Stimulated activated CD4-positive, alpha-beta T cell treated with anti-CD3 and anti-CD28 coated beads, Interleukin-4, amount 100 ng/mL, for 4 hours (primary cell): ENCODE measurements at places on chromosomes 4 and X.

- no peak for DNase-seq
Observed at GRCh38 chrX:151722241-151722846, 6.5 kb downstream of the FATE1 start.

DNA sequence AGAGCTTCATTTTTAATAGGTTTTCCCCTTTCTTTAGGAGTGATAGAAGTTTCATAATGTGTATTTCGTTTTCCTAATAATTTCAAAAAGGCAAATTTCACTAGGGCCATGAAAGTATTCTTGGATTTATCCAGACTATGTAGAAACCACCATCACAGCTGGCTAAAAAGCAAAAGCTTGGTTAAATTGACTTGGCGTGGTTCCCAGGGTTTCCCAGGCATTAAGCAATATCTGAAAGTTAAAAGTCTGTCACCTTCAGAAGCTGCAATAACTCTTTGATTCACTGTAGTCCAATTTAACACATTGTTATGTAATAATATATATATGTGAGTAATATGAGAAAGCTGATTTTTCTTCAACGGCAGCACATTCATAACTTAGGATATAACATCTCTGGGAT lies 38.3 kb downstream of the NDNF start:
- DNase-seq = no peak

GRCh38 chrX:124931241-124931640 lies 388.4 kb upstream of the TEX13C start:
- no peak for DNase-seq

- DNase-seq = no peak
Observed at GRCh38 chr4:40140196-40140595, 56.6 kb upstream of the RHOH start.

DNA sequence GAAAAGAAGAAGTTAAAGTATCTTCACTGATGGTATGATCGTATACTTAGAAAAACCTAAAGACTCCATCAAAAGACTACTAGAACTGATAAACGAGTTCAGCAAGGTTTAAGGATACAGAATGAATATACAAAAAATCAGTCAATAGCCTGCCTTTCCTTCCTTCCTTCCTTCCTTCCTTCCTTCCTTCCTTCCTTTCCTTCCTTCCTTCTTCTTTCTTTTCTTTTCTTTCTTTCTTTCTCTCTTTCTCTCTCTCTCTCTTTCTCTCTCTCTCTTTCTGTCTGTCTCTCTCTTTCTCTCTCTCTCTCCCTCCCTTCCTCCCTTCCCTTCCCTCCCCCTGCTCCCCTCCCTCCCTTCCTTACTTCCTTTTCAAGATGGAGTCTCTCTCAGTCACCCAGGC lies 362.7 kb downstream of the BMPR1B start:
- DNase-seq = no peak

DNA sequence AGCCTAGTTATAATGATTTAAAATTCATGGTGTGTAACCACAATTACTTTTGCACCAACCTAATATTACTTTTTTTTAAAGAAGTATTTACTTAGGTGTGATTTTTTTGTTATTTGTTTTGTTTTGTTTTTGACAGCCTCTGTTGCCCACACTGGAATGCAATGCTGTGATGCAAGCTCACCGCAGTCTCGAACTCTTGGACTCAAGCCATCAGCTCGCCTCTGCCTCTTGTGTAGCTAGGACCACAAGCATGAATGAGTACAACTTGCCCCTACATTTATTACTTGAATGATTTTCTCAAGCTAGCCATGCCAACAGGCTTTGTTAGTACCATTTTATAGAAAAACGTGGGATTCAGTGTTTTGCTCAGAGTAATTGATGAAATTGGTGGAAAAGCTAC lies 488.8 kb upstream of the CPEB2 start:
- no peak for DNase-seq

DNA sequence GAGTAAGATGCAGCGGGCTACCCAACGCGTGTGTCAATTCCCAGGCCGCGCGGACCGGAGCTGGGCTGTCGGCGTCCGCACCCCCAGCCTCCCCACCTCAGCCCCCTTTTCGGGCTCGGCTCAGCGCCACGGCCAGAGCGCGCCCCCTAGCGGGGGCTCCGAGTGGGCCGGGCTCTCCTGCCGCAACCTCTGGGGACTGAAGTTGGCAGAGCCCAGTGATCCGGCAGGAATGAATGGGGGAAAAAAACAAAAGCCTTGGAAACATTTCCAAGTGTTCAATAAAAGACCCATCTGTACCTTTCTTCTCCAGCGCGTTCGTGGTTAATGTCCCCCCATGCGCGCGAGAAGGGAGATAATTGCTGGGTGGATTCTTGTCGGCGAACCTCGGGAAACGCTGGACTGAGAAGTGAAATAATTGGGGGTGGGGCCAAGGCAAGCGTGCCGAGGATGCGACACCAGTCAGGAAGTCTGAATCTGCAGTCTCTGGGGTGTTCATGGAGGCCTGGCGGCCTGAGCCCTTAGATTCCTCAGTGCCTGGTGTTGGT lies 5.2 kb upstream of the ARX start:
- DNase-seq = no peak

GRCh38 chrX:154539077-154539476 lies 7.6 kb downstream of the G6PD start:
- DNase-seq = no peak

GRCh38 chrX:3307881-3308280 lies 38.6 kb downstream of the MXRA5 start:
- DNase-seq = no peak

DNA sequence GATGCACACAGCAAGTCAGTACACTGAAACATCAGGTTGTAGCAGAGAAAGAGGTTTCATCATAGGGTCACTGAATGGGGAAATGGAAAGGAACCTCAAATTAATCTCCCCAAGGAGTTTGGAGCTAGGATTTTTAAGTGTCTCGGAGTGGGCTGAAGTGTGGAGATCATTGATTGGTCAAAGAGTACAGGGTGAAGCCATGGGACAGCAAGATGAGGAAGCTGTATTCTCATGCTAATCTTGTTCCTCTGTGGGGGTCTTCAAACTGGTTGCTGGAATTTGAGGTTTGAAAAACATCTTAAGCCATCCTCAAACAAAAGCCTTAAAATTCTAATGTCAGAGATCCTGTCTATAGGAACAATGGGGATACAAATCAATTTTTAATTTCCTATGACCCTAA lies 78.8 kb upstream of the TEX13A start:
- no peak for DNase-seq

GRCh38 chr4:143482840-143483239 lies 30.7 kb upstream of the SMARCA5 start:
- DNase-seq = no peak

- DNase-seq = no peak
Observed at GRCh38 chr4:24611575-24611974, 27.2 kb upstream of the DHX15 start.

DNA sequence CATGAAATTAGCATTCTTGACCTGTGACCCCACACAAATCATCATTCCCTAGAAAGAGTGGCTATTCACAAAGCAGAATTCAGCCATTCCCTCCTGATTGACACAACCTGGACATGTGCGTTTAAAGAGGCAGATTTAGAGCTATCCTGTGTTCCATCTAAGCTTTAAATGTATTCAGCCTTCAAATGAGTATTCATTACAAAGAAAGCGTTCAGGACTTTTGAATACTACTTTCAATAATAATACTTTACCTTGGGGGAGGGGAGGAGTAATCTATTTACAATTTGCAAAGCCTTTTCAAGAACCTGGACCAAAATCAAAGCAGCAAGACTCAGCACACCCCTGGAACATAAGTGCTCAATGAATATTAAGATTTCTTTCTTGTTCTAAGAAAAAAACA lies 22.5 kb upstream of the GPC4 start:
- no peak for DNase-seq

DNA sequence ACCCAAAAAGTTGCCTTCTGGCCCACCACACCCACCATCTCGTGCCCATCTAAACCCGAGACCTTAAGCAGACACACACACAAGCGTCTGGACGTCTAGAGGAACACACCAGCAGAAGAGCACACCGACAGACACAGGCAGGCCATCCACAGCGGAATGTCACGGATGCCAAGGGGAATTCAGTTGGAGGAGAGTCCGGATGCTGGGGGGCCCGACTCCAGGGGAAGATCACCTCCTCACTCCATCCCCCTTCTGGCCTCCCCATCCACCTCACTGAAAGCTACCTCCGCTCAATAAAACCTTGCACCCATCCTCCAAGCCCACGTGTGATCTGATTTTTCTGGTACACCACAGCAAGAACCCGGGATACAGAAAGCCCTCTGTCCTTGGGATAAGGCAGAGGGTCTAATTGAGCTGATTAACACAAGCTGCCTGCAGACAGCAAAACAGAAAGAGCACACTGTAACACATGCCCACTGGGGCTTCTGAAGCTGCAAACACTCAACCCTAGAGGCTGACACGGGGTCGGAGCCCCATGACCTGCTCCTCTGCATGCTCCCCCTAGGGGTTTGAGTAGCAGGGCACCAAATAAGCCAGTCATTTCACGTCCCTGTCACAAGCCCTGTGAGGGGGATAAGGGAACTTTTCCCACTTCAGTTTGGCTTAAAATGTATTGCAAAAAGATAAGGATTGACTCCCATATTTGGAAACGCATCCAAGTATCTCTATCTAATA lies 339.6 kb upstream of the PCDH10 start:
- DNase-seq = no peak

DNA sequence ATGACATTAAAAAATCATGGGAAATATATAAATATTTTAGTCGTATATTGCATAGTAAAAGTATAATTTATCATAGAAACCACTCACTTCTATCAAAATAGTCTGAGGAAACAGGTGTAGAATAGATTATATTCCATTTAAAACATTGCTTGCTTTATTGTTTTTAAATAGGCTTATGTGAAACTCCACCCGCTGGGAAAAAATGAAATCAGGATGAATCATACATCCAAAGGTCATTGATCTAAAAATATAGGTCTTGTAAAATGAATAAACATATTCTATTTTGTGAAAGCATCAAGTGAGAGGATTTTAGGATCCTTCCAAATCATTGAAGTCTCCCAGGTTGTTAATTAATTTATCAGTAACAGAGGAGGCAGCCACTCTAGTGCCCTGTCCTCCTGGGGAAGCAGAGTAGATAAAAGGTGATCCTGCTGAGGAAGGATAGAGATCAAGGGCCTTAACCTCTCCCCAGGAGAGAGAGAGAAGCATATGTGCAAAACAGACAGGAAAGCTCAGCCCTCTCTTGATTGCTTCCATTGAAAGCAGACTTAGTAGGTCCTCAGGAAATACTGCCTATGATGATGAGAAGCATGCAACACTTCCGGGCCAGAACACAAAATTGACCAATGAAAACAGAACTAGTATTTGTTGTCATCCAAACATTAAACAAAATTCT lies 96.8 kb upstream of the MAP9 start:
- DNase-seq = no peak

DNA sequence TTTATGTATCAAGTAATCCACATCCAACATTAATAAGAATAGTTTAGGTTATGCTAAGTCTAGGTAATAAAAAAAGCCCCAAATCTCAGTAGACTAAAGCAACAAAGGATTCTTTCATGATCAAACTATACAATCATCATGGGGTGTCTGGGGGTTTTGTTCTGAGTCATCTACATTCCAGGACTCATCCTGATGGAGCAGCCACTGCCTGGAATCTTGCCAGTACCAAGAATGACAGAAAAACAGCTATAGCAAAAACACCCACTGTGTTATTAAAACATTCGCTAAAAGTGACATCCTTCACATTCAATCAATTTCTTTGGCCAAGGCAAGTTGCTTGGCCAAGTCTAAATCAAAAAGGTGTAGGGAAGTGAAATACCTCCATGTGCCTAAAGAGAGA lies 3.9 kb upstream of the ARHGEF38 start:
- DNase-seq = no peak

DNA sequence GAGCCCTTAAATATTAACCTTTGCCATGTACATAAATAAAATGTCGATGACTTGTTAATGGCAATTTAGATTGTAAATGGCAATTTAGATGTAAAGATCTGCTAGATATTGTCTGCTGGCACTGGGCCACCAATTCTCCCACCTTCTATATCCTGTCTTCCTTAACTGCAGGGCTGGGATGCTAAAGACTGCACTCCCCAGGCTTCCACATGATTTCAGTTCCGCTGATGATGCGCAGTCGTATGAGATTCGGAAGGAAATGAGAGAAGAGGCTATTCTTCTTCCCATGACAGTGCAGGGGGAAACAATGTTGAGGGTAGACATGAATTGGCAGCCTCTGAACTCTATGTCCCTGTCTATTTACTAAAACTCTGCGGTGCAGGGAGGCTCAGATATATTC lies 55.7 kb downstream of the PITX2 start:
- no peak for DNase-seq

GRCh38 chr4:80417019-80417418 lies 81.5 kb downstream of the CFAP299 start:
- no peak for DNase-seq

- DNase-seq = no peak
Observed at GRCh38 chr4:16360694-16361262, 134.5 kb upstream of the TAPT1 start.

DNA sequence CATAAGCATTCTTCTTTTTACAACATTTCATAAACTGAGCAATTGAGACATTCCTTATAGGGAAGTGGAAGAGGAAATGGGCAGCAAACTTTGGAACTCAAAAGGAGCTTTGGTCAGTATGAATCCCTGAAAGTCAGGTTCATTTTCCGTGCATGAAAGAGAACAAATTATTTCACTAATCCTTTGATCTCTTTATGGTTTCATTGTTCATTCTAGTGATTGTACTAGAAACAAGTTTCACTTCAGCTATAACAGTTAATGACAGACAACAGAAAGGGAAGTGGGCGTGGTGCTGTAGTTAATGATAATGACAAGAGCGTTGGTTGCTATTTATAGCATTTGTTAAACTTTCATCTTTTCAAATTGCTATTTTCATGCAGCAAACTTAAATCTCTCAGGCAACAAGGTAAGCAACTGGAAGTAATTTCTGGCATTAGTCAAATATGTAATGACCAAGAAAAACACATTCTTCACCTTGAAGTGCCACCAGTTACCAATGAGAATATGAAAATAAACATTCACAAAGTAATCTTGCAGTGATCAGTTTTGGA lies 98.4 kb downstream of the AREG start:
- no peak for DNase-seq

GRCh38 chr4:129008096-129008495 lies 85.2 kb downstream of the SCLT1 start:
- DNase-seq = no peak

DNA sequence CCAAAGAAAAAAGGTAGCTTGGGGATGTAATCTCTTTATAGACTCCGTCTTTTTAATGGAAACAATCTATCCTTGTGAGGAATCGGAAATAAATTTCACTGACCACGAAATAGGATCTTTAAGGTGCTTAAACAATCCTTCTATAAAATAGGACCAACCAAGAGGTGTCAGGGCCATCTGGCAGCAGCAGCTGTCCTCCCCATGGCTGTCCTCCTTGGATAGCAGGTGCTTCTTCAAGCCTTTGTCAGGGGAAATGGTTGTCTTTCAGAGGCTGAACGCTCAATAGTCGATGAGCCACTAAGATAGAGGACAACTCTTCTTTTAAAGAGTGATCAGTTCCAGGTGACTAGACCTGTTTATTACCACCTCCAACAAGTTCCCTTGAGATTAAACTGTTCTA lies 231.0 kb downstream of the ADGRL3 start:
- DNase-seq = no peak

DNA sequence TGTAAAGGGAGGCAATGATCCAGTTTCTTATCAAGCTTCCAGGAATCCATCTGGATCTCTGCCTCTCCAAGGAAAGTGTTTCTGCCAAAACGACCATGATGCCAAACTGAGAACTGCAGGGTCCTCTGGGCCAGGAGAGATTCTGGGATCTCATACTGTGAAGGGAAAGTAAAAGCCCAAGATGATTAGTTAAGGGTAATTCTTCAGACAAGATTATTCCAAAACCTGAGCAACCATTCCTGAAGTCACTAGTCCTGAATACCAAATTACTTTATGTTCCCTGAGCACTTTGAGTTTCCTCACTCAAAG lies 42.0 kb downstream of the SRPX2 start:
- DNase-seq = no peak

- DNase-seq = no peak
Observed at GRCh38 chr4:172232966-172233365, 419.8 kb downstream of the GALNTL6 start.
